ENCODE measurements at places on chromosomes 4 and X.

- DNase-seq = no peak
Measured at GRCh38 chrX:132716006-132716405, 227.2 kb upstream of the MBNL3 start.

DNA sequence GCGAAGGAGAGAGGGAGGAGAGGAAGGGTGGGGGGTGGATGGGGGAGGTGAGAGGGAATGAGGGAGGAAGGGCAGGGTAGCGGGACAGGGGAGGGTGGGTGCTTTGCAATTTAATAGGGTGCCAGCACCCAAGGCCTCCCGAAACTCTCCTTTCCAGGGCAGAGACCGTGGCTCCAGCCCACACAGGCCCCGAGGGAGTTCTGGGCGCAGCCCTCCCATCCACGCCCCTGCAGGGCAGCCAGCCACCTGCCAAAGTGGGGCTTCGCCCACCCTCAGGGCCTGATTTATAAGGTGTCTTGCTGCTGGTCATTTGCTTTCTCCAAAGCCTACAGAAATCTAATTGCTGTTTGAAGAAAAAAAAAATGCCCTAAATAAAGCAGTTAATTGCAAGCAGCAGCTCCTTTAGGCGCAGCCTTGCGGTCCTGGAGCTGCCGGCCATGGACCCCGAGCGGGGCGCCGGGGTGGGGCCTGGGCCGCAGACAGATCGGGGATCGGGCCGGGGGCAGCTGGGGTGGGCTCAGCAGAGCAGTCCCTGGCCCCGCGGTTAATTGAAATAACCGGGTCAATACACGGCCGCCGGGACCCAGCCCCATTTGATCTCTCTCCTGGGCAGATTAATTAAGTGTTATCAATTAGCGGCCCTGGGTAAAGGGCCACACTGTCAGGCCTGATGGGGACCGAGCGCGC is 106.0 kb upstream of the NKX1-1 start:
- DNase-seq = no peak

- no peak for DNase-seq
Measured at GRCh38 chr4:108185252-108185651, 16.5 kb upstream of the LEF1 start.

- DNase-seq = no peak
Measured at GRCh38 chr4:2353222-2354107, 65.0 kb downstream of the ZFYVE28 start.

DNA sequence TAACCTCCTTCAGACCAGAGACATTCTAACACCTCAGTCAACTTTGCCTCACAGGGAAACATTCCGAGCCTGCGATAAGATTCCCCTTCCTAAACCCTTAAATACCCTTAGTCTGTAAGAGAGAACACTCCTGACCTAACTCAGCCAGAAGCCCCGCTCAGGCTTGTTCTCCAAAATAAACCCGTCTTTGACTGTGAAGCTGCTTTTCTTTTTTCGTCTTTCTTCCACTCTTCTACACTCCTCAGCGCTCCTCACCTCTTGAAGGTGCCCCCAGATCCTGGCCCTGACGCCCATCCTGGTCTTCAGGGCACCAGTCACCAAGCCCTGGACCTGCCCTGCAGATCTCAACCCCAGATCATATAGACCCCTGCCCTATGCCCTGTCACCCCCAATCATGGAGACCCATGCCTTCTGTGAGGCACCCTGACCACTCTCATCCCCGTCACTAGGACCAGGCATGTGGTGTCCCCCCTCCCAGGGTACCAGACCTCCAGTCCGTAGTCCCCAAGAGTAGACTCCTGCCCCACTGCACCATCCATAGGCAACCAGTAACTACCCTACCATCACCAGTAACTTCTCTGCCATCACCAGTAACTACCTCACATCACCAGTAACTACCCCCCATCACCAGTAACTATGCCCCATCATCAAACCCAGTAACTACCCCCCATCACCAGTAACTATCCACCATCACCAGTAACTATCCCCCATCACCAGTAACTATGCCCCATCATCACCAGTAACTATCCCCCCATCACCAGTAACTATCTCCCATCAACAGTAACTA is 3.5 kb downstream of the ASMTL start:
- no peak for DNase-seq

GRCh38 chr4:70842761-70843435 is 3.2 kb upstream of the GRSF1 start:
- no peak for DNase-seq

GRCh38 chr4:84971319-84971932 is 4.9 kb upstream of the WDFY3 start:
- DNase-seq = peak; percentile 58

DNA sequence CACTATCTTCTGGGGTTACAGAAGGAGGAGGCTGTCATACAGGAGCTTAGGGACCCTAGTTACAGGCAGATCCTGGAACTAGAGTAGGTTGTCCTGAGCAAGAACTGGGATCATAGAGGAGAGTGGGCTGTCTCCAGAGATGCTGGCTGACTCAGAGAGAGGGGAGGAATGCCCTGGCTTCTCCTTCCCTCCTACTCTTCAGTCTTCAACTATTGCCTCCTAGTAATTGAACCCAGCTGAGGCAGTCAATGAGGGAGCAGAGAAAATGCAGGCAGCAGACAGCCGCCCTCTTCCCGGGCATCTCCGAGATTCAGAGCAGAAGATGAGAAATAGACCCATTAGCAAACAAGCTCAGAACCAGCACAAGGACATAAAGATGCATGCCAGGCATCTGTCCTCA is 118.3 kb upstream of the PDE5A start:
- no peak for DNase-seq

DNA sequence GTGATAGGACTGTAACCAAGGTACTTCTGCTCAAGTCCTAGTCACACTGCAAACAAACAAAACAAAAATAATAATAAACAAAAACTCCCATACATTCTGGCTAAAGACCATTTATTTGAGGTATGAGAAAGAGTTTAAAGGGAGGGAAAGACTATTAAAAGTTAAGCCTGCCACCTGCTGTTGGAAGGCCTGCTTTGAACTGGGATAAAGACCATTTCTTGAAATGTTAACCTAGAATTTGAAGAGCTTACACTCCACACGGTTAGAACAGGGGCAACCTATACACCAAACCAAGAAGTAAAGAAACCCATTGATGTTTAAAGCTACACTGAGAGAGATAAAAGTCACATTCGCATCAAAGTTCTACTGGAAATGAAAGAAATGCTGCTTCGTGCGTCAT is 548.7 kb upstream of the DIPK2B start:
- DNase-seq = no peak

- DNase-seq = no peak
Measured at GRCh38 chr4:121457278-121457875, 76.6 kb upstream of the QRFPR start.

DNA sequence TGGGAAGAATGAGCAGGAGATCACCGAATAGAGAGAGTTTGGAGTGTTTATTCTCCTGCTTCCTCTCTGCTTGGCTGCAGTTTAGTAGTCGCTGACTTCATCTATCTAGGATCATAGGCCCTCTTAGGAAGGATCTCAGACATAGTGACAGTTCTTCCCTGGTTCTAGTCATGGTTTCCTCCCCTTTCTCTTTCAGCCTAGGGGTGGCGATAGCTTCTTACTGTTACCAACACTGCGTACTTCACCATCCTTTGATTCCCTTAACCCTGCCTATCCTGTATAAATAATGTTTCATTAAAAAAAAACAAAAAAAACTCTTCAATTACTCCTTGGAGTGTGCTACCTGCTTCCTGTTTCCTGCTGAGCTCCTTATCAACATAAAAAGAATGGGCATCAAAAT is 103.8 kb downstream of the DDX53 start:
- no peak for DNase-seq

DNA sequence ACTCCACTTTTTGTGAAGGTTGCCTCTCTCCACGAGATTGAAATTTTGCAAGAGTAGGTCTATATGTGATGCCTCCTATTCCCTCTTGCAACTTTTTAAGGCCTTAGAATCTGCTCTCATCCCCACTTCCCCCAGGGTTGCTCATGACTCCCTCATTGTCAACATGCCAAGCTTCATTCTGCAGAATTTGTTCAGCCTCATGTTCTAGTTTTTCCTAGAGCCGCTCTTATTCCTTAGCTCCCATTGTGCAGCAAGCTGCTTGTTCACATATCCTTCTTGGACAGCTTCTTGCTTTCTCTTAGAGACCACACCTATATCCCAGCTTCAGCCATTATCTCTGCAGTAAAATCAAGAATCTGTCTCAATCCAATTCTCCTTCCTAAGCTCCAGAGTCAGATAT is 82.4 kb downstream of the CNGA2 start:
- DNase-seq = no peak
